ENCODE measurements at places on chromosomes 4 and X.
A peak's percentile ranks its signal among the peaks of the same experiment; 100 is the strongest.

- no peak for DNase-seq
These were observed 176.4 kb upstream of the FMR1 start for GRCh38 chrX:147735364-147735763.

- DNase-seq, result no peak
These were observed 32.4 kb downstream of the CLDN22 start for GRCh38 chr4:183287677-183288076.

- DNase-seq, result no peak
These were observed 141.4 kb downstream of the TLL1 start for GRCh38 chr4:166014411-166014810.

DNA sequence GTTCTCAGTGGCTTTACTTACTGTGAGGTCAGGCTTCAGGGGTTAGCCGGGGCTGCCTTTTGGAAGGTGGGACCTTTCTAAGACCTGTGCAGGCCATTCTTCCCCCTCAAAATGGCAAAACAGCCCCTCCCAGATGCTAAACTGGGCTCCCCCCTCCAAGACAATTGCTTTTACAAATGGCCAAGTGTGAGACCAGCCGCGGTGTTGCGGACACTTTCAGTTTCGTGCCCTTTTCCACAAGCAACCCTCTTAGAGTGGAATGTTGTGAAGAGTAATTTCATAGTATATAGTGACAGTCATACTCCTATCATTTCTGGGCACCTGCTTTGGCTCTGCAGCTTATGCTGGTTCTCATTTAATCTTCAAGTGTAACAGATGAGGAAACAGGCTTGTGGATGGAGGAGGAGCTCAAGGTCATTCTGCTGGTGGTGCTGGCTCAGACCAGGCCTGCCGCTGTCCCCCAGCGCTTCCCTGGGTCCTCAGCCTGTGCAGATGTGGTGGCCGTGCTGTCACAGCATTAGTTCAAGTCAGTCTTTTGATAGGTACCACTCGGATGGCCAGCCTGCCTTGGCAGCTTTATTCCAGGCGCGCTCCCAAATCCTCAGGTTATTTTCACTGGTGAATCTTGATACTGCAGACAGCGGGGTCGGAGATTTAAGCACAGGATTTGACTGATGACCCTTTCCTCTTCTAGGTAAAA lies 55.0 kb upstream of the TADA2B start:
- no peak for DNase-seq

GRCh38 chr4:41865981-41866798 lies 69.0 kb upstream of the TMEM33 start:
- DNase-seq, result no peak

DNA sequence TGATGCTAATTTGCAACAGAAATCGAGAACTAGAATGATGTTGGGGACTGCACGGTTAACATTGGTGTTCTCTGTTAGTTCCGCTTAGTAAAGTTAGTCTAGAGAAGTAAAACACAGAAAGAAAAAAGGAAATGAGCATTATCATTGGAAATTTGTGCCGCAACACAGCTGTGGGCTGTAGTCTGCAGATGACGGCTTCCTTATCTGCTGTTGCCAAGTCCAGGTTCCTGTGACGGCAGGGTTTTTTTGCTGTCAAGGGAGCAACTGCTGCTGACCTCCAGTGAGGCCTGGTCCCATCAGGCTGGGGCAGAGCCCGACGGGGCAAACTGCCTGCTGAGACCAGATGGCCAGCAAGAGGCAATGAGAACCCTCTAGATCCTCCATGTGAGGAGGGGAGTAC lies 38.9 kb upstream of the PHEX start:
- no peak for DNase-seq

GRCh38 chrX:7503251-7503650 lies 339.7 kb upstream of the VCX start:
- no peak for DNase-seq

GRCh38 chrX:39212456-39212855 lies 411.2 kb downstream of the MID1IP1 start:
- DNase-seq, result peak; percentile 29

- DNase-seq, result no peak
These were observed 392.8 kb upstream of the NR3C2 start for GRCh38 chr4:148834804-148835631.

- DNase-seq, result no peak
These were observed 197.2 kb downstream of the GPM6A start for GRCh38 chr4:175614890-175615289.

GRCh38 chr4:122764821-122765215 lies 32.3 kb downstream of the BBS12 start:
- no peak for DNase-seq

GRCh38 chr4:168549143-168549542 lies 52.3 kb downstream of the PALLD start:
- no peak for DNase-seq

- no peak for DNase-seq
These were observed 7.6 kb upstream of the GUF1 start for GRCh38 chr4:44670506-44671199.

DNA sequence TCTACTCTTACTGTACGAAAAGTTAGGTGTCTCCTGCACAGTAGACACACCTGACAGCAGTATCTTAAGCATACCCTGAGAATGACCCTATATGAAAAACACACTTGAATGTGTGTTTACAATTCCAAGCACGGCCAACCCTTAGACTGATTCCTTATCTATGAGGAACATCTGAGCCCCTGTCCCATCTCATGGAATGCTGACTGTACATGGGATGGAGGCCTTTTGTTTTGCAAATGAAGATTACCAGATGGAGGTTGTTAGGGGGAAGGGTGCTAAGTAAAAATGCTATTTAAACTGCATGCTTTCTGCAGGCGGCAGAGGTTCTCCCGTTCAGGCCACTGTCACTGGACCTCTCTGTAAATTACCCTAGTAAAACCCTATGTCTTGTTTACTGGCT lies 2.2 kb downstream of the PAQR3 start:
- DNase-seq, result no peak

GRCh38 chrX:43005561-43005960 lies 227.6 kb upstream of the PPP1R2C start:
- DNase-seq, result no peak

DNA sequence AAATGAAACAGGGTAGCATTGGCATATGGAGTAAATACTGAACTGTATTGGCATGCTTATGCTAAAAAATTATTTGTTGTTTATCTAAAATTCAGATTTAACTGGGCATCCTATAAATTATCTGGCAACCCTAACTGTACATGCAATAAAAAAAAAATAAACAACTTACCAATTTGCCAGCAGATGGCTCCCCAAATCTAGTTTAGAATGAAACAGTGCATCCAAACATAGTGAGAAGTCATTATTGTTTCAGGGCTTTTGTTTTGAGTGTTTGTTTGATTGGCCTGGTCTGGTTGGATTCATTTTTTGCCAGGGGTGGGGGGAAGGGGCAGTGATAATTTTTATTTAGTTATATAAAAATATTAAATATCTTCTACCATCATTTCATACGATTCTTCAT lies 12.8 kb upstream of the NSUN7 start:
- no peak for DNase-seq

GRCh38 chrX:71105628-71106027 lies 912 bp downstream of the CXorf65 start:
- no peak for DNase-seq

- DNase-seq, result no peak
These were observed 204.9 kb downstream of the GBA3 start for GRCh38 chr4:22897520-22898108.

DNA sequence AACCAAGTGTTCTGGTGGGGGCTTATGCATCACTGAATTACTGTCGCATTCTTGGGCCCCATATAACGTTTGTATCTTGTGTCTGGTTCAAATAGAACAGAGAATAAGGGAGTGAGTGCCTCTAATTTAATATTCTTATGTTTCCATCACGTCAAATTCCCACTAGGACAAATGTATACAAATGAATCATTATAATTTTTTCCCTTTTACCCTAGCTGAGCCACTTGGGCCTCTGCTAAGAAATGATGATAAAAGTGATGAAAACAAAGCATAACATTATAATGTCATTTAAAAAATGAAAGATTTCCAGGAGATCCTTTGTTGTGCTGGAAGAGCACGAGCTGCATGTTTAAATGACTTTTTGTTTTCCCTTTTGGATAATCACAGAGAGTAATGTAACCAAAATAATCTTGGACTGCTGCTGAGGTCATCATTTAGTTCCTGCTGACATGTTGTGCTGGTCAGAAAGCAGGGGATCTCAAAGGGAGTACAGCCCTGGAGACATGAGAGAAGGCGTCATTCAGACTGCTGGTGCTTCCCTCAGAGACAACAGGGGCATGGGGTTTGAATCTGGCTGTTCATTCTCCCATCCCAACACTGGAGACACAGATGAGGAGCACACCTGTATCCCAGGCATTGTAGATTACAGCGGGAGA lies 105.1 kb upstream of the SCOC start:
- DNase-seq, result no peak

GRCh38 chr4:865572-865971 lies 39.6 kb upstream of the CPLX1 start:
- no peak for DNase-seq

- no peak for DNase-seq
These were observed 124.7 kb downstream of the MID1 start for GRCh38 chrX:10495677-10496076.

DNA sequence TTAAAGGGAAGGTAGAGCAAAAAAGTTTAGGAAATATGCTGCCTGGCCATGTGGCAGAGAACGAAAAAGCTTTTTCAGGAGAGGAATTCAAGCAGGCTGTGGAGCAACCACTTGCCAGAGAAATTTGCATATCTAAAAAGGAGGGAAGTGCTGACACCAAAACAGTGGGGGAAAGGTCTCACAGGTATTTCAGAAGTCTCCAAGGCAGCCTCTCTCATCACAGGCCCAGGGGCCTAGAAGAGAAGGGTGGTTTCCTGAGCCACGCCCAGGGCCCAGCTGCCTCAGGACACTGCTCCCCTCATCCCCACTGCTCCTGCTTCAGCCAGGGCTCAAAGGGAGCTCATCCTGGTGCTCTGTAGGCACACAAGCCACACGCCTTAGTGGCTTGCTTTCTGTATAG lies 29.9 kb upstream of the STS start:
- DNase-seq, result no peak

DNA sequence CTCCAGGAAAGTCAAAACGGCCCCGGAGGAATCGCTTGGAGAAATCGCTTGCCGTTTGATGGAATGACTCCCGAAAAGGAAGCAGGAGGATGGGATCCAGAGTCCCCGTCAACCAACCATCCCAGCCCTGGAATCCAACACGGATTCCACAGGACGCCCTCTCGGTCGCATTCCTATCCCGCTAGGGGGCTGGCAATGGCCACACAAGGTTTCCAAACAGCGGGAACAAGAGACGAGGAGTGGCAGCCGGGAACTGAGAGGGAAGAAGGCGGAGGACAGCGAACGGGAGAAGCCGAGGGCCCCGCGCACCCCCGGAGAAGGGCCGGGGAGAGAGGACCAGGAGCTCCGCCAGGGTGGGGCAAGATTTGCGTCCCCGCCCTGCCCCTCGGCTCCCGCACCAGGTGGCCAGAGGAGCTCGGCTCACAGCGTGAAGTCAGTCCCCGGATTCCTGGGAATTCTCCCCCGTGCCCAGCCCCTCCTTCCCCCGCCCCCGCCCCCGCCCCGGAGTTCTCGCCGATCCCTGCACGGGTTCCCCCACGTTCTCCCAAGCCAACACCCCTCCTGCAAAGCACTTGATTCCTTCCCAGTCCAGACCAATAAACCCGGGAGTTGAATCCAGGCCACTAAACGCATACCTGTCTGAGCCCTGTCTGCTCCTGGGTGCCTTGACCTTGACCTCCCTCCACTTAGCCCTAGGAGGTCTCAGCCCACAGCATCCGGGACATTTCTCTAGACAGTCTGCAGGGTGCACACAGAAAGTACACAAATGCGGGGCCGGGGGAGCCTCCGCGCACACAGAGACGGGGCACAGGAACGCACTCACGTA lies 1.4 kb downstream of the PDZD4 start:
- no peak for DNase-seq

DNA sequence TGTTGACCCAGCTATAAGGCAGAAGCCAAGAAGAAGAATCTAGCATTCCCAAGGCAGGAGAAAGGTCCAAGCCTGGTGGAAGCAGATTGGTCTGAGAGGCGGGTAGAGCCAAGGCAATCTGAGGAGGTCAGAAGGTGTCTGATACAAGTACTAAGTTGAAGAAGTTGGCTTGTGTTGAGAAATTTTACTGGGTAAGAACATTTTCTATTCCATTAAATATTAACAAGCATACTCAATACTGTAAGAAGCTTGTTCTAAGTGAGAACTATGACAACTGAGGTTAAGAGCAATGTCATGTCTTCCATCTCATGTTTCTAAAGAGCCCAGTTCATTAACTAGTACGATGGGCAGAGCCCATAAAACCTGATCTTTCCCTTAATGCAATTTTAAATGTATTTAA lies 75.0 kb downstream of the FAM13A start:
- no peak for DNase-seq

- DNase-seq, result no peak
These were observed 63.4 kb upstream of the TBC1D9 start for GRCh38 chr4:140819610-140820009.

DNA sequence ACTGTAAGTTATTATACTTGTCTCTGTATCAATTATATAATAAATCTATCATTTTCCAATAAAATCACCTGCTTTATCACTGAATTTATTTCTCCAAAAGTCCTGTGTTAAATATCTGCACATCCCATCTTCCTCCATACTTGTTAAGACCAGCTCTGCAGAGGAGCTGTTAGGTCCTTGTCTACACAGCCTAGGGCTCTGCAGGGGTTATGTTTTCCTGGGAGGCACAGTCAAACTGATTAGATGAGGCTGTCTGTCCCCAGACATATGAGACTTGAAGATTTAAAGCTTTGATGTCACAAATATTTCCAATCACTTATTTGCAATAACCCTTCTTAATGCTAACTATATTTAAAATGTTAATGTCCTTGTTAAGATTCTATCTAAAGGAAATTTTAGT lies 446.8 kb downstream of the TRAM1L1 start:
- no peak for DNase-seq

DNA sequence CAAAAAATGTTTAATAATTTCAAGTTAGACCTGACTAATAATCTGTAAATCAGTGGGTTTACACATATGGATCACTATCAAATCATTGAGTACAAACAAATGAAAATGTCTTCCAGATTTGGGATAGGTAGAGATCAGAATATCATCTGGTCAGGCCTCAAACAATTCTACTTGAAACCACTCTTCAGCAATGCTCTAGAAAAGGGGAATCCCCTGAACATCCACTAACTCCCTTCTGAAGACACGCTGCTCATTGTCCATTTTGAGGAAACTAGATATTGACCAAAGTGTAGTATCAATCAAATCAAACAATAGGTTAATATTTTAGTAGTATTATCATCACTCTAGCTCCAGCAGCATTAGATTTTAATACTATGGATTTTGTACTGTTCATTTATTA lies 46.3 kb downstream of the SULT1E1 start:
- no peak for DNase-seq

GRCh38 chrX:141960578-141960977 lies 56.9 kb downstream of the MAGEC1 start:
- DNase-seq, result no peak

GRCh38 chrX:138875472-138875871 lies 164.0 kb upstream of the FGF13 start:
- DNase-seq, result no peak

GRCh38 chr4:14582677-14583076 lies 419.6 kb upstream of the CPEB2 start:
- DNase-seq, result no peak
